ENCODE measurements at places on chromosomes 7 and 10.

GRCh38 chr10:32940321-32941301 is 17.4 kb downstream of the ITGB1 start:
- no peak for DNase-seq

- DNase-seq, result peak; percentile 63
Observed at GRCh38 chr10:71742301-71743088, 22.9 kb upstream of the C10orf105 start.

GRCh38 chr10:5809527-5810154 is 3.6 kb downstream of the GDI2 start:
- DNase-seq, result no peak

DNA sequence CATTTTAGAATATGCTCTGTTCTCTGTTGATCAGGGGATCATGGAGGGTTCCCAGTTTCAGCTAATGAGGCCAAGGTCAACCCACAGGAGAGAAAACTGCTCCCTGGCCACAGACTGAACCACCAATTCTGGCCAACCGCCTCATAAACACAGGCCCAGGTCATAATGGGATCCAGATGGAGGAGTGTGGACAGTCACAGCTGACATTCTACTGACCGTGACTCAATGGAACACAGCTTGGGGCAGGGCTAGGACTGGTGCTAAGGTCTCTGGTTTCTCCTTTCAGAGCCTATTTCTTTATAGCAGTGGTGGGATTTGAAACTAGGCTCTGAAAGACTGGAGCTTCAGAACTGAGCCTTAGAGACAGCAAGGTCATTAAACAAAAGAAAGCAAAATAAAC is 68.3 kb downstream of the HIPK2 start:
- no peak for DNase-seq

DNA sequence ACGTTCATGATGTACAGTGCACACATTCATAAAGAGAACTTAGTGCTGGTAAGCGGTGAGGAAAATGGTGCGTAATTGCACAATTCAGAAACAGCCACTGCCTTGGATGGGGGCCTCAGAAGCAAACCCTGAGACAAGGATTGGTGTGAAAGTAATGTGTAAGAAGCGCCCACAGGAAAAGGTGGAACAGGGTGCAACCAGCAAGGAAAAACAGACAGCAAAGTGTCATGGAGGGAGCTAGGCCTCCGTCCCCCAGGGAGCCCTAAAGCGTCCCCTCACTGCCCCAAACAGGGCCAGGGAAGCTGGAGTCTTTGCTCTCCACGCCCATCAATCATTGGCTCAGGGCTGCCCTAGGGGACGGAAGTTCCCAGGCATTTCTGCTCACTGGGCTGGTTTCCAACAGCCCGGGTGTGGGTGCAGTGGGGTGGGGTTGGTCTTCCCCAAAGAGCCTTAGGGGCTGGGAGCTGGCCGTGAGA is 9.6 kb upstream of the C10orf105 start:
- peak; percentile 86 for DNase-seq

DNA sequence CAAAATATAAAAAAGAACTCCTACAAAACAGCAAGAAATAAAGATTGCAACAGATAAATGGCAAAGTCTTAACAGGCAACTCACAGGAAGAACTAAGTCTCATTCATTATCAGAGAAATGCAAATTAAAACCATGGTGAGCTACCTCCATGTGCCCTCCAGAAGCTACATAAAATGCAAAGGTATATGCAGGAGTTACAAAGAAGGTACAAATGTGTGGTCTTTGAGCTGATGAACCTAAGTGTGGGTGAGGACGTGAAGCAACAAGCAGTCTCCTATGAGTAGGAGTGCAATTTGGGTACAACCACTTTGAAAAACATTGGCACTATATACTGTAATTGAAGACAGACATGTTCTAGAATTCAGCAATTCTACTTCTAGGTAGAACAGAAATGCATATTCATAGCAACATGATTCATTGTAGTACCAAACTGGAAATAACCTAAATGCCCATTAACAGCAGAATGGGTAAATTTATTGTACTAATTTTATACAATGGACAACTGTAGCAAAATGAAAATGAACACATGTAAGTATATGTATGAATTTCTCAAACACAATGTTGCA is 61.6 kb upstream of the KCNMA1 start:
- no peak for DNase-seq

DNA sequence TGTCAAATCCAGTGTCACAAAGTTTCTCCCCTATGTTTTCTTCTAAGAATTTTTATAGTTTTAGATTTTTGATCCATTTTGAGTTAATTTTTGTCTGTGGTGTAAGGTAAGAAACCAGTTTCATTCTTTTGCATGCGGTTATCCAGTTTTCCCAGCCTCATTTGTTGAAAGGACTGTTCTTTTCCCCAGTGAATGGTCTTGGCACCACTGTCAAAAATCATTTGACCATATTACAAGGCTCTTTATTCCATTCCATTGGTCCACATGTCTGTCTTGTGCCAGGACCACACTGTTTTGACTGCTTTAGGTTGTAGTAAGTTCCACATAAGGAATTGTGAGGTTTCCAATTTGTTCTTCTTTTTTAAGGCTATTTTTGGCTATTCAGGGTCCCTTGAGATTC is 64.0 kb downstream of the INPP5A start:
- DNase-seq, result no peak

DNA sequence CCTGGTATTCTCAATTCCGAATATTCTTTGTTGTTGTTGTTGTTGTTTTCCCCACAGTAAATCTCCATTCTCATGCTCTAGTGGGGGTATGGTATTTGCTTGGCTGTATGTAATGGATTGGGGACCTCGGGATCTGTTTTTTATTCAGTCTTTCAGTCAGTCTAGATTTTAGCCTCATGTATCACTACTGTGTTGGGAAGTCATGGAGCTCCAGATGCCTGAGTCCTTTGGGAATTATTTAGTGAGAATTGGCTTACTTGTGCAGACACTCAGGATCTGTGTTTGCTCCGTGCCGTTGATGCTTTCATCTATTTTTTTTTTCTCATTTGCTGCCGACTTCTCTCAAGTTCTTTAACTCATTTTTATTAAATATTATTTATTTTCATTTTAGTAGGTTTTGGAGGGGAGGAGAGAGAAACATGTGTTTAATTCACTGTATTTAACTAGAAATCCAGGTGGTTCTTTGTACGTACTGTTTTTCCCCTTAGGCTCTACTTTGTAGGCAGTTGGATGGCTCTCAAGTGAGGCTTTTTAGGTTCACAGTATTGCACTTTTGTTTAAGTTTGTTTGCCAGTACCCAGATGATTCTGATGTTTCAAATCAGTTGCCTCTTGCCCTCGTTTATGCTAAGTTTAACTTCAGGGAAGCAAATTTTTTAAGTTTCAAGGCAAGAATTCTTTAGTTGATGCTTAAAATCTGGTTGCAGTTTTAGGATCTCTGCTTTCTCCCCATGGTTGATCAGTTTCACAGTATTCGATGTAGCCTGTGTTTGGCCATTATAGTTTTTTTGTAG is 36.9 kb downstream of the ZNRF2 start:
- DNase-seq, result peak; percentile 66

GRCh38 chr7:155793720-155794119 is 18.5 kb downstream of the SHH start:
- DNase-seq, result no peak

DNA sequence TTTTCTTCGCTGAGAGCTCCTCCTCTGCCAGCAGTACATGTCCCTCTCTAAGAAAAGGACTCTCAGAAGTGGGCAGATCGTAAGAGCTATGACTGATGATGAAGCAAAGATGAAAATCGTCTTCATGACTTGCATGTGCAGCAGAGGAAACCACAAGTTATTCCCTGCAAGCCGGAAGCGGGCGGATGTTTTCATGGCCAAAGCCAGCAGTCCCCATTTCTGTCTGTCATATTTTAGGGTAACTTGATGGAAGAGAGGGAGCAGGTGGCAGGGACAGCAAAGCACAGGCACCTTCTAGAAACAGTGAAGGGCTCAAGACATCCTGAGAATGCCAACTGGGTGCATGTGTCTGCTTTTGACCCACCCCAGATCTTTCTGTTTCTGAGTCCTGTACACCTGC is 19.9 kb downstream of the KLF6 start:
- no peak for DNase-seq

- DNase-seq, result no peak
Observed at GRCh38 chr10:118220346-118220850, 121.7 kb downstream of the FAM204A start.

GRCh38 chr7:26489391-26489790 is 197.7 kb downstream of the SNX10 start:
- peak; percentile 71 for DNase-seq

DNA sequence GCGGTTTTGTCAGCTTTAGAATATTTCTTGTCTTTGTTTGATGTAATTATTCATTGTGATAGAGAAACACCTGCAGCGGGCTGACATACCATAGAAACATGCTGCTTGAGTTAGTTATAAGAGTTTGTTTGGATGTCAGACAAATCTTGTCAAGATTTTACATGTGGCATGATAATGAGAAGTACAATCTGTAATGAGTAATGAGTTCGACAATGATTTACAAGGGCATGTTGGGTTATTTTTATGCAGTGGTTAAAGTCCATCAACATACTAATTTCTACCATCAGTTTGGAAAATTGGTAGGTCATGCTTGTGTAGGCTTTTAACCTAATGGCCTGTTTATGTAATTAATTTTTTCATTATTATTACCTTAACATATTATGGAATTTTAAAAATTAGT is 31.3 kb downstream of the FZD1 start:
- DNase-seq, result no peak

GRCh38 chr10:101972761-101973160 is 83.2 kb downstream of the ARMH3 start:
- no peak for DNase-seq

DNA sequence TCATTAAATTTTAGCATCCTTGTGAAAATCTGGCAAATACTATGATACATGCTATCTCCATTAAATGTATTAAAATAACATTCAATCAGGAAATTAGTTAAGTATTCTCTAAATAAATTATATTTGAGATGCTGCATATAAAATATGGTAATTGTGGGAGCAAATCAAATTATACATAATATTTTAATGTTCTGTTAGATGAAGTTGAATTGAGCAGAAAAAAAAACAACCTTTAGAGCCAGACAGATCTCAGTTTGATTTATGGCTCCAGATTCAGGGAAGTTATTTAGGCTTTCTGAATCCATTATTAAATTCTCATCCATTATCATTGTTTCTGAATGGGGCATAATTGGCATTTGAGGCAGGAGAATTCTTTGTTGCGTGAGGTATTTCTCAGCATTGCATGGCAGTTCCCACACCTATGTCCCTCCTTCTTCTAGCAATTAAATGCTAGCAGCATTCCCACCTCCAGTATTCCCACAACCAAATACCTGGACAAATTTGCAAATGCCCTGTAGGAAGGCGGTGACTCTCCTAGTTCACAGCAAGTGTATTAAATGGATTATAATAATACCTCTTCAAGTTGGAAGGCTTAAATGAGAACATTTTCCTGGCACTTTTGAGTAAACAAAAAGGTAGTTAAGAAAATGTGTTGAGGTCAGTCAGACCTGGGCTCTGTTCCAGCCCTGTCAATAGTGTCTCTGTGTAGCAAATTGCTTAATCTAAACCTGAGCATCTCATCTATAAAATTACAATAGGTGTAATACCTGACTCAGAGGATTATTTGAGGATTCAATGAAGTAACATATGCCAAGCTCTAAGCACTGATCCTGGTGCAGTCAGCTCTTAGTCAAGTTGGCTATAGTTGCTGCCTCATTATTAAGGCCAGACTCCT is 108.9 kb downstream of the RNLS start:
- peak; percentile 97 for DNase-seq

- DNase-seq, result no peak
Observed at GRCh38 chr7:140315498-140316164, 82.7 kb downstream of the SLC37A3 start.

DNA sequence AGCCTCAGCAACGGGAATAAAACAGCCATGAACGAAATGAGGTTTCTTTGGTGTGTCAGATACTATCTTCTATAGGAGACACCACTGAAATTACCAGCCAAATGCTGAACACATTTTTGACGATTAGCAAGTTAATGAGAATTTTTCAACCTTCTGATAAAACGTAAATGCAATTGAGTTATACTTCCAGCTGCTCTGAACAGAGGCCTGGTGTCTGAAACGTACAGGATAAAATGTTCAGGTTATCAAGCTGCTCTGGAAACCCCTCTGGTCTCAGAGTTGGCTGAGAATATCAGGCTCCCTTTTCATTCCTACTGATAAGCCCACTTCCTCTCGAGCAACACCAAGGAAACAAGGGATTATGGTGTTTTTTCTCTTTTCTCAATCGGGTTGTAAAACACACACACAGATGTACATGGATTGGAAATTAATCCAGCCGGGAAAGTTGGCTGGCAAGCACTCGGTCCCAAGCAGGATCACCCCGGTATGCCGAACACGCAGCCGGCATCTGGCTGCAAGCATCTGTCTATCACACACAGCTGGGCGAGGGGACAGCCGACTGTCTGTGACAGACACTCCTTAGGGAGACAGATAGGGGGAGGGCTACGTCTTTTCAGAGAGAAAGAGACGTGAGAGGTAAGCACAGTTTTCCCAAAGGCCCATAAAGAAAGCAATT is 171.8 kb downstream of the PRKAG2 start:
- no peak for DNase-seq

DNA sequence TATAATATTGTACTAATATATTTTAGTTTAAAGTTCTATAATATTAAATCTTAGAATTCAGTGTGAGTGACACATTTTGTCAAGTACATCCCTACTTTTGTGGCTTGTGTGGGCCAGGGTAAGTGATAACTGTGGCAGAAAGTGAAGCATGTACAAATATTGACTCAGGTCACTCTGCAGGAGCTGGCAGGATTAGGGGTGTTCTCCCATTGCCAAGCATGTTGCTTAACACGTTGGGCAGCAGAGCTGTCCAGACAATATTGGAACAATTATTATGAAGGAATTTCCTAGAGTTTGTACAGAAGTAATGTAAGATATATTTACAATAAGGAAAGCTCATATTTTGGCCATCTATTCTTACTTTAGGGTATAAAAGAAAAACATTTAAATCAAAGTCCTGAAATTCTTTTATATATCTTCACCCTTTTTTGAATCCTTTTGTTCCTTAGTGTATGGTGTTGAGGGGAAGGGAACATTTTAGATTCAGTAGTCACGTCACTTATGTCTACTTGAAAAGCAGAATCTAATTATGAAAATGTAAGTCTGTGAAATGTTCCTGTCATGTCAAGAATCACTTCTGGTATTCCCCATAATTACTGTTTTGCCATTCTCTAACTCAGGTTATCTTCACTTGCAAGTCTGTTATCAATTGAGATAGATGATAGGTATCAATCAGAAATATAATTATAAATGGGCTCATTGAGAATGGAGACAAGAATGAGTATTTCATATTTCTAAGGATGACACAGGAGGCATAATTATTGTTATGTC is 4.0 kb downstream of the HDAC9 start:
- peak; percentile 85 for DNase-seq
